T-helper 22 cell (primary cell): ENCODE measurements at places on chromosomes 7 and 10.

DNA sequence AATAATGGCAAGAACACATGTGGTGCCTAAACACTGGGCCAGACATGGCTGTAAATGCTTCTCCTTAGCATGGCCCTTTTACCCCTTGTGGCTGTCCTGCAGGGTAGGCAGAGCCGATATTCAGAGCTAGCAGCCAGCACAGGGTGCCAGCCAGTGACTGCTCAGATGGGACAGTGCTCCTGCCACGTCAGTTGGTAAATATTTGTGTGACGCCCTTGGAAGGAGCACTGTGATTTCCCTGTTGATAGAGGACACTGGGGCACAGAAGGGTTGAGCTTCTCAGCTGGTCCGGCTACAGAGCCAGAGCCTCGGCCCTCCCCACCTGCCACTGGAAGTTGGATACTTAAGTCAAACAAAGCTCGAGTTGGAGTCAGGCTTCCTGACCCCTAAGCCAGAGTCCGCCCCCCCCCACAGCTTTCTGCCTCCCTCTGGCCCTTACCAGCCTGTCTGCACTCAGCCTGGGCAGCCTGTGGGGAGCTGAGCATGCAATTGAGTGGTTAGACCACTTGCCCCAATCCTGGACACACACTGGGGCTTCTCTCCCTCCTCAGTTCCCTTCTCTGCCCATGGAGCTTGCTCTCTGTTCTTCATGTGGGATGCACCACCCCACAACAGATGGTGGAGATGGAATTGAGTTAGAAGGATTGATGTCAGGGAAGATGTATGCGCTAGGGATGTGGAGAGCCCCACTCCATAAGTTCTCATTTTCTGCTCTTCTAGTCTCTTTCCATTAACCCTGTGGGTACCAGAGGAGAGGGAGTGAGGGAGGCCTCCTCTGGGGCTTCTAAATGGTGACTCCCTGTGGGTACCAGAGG is 350.8 kb downstream of the PLXNA4 start:
- no peak for DNase-seq

GRCh38 chr10:84429926-84430520 is 101.6 kb downstream of the CCSER2 start:
- peak; percentile 13 for DNase-seq

DNA sequence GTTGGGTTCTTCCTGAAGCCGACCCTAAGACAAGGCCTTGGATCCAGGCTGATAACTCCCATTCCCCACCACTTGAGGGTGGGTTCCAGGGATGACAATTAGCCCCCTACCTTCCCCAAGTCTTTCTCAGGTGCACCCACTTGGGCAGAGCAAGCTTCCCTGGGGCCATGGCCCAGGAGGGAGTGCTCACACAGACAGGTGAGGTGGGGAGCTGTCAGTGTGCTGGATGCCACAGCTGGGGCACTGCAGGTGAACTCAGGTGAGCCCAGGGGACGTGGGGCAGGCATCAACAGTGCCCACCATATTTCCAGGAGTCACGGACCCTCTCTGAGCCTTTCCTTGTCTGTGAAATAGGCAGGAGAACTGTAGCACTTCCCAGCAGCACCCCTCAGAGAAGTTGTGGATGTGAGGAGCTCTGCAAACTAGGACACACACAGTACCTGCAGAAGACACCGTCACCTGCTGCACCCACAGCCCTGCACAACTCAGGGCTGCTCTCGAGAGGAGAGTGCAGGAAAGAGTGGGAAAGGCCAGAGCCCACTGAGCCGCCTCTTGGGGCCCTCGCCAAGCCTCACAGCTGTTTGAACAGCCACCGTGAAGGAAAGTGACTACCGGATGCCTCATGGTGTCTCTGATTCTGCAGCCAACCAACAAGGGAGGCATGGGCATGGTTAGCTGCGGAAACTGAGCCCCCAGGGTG is 17.9 kb downstream of the SH3PXD2A start:
- DNase-seq: no peak

- peak; percentile 80 for DNase-seq
Observed at GRCh38 chr7:151381348-151382078, 28.3 kb downstream of the WDR86 start.

- no peak for DNase-seq
Observed at GRCh38 chr10:4195213-4195612, 410.2 kb upstream of the KLF6 start.

DNA sequence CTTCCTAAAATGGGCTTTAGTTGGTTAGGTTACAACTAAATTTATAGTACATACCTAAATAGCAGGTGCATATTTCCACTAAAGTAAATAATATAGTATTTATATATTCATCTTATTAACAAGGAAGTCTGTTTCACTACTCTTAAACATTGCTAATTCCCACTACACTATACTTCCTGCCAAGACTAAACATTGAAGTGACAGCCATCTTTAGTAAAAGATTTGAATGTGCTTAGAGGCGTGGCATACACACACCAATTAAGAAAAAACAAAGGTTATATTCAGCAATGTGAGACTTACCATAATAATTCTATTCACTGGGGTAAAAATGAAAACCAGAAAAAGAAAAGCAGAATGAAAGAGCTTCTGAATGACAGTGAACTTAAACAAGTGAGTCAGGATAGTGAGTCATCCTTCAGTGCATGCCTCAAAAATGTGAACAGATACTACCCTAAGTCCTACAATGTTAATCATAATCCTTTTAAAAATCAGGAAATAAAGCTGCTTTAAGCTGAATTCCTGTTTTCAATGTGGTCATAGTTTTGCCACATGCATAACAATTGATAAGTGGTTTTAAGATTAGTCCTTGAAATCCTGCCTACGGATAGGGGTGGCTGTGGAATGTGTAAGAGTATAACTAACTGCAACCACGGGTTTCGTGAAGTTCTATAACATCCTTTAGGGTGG is 59.4 kb downstream of the USP6NL start:
- DNase-seq: no peak

GRCh38 chr7:374706-375311 is 84.8 kb downstream of the FOXL3 start:
- DNase-seq: no peak

GRCh38 chr10:126314863-126315493 is 73.3 kb downstream of the ADAM12 start:
- DNase-seq: no peak

DNA sequence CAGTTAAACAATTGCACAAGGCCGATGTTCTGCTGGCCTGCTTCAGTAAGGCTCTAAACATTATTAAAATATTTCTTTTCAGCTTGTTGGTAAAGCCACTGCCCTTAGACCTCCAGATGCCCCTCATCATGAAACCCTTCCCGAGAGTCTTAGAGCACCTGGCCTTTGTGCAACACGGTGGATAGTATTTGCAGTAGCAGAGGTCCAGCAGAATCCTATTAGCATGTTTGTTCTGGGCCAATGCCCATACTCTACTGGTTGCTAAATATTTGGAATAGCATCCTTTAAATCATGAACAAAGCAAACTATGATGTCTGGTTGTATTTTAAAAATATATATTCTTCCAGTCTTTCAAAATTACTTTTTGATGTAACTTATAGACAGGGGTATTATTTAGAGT is 584.6 kb downstream of the CNTNAP2 start:
- DNase-seq: no peak

GRCh38 chr7:22712999-22713398 is 14.0 kb upstream of the IL6 start:
- DNase-seq: no peak

GRCh38 chr7:37920849-37921805 is 687 bp downstream of the EPDR1 start:
- DNase-seq: no peak

GRCh38 chr10:84205049-84205852 is 10.9 kb downstream of the CDHR1 start:
- DNase-seq: no peak

DNA sequence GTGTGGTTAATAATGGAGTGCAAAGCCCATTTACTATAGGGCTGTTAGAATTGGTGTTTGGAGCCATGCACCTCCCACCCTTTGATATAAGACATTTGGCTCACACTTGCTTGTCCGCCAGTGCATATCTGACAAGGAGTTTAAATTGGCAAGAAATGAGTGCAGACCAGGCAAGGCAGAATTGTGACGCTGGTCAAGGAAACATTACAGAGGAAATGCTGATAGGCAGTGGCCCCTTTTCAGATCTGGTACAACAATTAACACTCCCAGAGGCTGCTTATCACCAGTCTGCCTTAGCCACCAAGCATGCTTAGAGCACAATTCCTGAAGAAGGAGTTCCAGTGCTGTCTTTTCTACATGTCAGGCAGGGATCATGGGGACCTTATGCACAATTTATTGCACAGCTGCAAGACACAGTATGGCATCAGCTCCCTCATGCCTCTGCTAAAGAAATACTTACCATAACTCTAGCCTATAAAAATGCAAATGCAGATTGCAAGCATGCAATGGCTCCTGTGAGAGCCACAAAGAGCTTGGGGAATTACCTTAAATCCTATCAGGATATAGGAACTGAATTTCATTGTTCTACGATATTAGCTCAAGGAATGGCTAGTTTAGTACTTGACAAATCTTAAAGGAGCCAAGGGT is 35.2 kb downstream of the OR13A1 start:
- DNase-seq: no peak

GRCh38 chr10:14815681-14816080 is 22.2 kb downstream of the CDNF start:
- no peak for DNase-seq

GRCh38 chr10:42958142-42958868 is 118.6 kb upstream of the RET start:
- no peak for DNase-seq

GRCh38 chr7:91892821-91893340 is 12.4 kb upstream of the MTERF1 start:
- DNase-seq: no peak

DNA sequence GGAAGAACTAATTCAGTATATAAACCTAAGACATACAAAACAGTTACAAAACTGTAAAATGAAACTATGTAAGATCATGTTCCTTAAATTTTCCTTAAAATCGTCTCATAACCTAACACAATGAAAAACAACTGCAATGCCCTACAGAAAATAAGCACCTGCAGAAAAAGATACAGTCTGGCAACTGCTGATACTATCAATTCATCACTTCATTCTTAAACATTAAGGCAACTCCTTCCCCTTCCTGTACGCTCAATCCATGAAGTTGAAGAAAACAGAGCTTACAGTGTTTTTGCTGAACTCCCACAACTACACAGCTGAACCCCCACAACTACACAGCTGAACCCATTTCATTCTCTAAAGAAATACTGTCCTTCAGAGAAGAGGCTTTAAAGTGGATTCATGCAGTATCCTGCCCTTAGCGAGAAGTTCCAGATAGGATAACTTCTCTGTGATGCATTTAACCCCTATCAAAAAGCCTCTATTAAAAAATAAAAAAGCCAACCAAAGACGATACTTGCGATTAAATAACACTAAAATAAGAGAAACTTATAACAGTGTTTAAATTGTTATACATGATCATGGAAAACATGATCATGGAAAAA is 50.0 kb downstream of the JMJD1C start:
- no peak for DNase-seq

- no peak for DNase-seq
Observed at GRCh38 chr10:59678884-59679301, 30.8 kb downstream of the SLC16A9 start.

DNA sequence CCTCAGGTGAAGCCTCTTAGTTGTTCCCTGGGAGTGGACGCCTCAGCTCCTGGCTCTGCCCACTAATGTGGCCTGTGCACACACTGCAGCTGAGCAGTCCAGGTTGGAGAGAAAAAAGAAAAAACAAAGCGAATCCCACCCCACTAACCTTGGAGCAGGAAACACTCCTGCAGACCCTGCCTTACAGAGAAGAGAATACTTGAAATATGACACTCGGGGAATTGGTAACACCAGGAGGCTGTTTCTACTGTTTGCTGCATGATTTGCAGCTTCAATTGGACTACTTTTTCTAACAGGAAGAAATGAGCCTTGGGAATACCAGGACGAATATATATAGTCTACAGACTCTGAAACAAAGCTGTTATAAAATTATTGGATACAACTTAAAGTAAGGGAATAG is 22.2 kb downstream of the CDHR3 start:
- no peak for DNase-seq

DNA sequence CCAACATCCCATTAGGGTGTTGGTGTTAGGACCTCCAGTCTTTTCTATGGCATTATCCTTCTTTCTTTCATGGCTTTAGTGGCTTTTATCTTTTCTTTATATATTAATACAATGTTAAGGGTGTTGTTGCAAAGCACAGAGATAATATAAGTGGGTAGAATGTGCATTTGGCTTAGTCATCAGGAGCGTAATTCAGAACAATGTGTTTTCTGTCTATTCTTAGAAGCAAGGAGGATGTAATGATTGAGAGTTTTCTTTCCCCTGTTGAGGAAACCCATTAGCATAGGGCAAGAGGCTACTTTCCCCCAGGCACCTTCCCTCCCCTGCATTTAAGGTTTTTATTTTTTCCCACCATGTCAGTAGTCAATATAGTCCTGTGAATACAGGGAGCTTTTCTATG is 79.7 kb downstream of the TMEM106B start:
- no peak for DNase-seq

DNA sequence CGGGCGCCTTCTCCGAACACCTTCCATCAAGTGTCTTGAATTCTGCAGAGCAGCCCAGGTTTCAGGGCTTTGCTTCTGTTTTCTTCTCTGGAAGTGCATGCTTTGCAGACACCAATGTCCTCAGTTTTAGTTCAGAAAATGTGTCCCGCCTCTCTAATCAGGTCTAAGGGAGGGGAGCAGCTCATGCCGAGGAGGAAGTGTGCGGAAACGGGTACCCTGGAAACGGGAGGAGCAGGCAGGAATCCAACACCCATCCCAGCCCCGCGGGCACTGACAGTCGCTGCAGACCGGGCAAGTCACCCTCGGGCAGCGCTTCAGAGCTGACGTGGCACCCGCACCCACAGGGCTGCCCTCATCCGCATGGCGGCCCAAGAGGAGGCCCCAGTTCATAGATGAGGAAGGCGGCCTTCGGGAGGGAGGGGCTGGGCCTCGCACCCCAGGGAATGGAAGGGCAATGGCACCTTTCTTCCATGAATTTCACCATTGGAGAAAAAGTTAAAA is 338.7 kb downstream of the DNAJB6 start:
- DNase-seq: no peak

DNA sequence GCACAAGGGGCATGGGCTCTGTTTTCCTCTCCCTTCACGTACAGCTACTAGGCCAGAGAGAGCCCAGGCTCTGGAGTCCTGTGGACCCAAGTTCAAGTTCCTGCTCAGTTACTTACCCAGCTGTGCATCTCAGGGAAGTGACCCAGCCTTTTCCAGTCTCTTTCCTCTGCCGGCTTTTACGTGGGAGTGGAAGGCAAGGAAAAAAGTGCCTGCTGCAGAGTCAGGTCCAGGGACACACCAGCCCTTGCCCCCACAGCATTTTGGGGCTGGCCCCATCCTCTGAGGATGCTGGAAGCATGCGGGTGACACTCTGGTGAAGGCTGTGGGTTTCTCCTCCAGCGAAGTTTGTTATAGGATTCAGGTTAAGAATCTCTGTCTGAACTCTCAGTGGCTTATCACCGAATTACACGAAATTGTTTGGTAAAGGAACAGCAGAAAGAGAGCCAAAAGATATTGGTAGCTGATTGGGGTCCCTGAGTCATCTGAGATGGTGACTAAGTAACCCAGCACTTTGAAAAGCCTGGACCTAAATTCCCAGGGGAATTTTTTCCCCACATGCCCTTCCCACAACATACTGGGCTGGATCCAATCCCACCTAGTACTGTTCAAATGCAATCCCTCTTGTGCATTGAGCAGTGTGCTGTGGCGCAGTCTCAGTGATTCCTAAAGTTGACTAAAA is 424.3 kb downstream of the RPS24 start:
- DNase-seq: no peak
